Activated CD8-positive, alpha-beta T cell treated with anti-CD3 and anti-CD28 coated beads, Interleukin-2, amount 10 ng/mL, durations not matched to agents 7 days and 5 days (primary cell): ENCODE measurements at places on chromosomes 5 and 9.

DNA sequence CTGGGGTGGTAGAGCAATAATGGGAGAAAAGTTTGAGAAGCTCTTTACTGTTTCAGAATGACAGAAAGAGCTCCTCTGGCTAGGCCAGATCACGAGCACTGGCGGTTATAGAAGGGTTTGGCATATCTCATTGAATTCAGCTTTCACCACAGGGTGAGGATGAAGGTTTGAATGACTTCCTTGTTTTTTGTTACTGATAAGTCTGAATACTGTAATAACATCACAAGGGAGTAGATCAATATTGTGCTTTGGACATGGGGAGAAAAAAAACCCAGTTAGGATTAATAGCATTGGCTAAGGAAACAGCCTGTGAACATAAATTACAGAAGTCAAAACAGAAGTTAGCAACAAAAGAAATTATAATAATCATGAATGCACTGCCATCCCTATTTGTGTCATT, 9.4 kb downstream of the PHAX start:
- no peak for DNase-seq

- DNase-seq: no peak
Measured at GRCh38 chr9:76417394-76417793, 23.2 kb upstream of the RFK start.

- DNase-seq: no peak
Measured at GRCh38 chr5:1893754-1894153, 11.0 kb upstream of the IRX4 start.

DNA sequence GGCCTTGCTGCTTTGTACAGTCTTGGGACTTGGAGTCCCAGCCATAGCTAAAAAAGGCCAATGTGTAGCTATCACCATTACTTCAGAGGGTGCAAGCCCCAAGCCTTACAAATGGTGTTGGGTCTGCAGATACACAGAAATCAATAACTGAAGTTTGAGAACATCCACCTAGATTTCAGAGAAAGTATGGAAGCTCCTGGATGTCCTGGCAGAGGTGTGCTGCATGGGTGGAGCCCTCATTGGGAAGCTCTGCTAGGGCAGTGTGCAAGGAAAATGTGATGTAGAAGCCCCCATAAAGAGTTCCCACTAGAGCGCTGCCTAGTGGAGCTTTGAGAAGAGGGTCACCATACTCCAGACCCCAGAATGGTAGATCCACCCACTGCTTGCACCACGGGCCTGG, 626.7 kb upstream of the COX7C start:
- DNase-seq: no peak

DNA sequence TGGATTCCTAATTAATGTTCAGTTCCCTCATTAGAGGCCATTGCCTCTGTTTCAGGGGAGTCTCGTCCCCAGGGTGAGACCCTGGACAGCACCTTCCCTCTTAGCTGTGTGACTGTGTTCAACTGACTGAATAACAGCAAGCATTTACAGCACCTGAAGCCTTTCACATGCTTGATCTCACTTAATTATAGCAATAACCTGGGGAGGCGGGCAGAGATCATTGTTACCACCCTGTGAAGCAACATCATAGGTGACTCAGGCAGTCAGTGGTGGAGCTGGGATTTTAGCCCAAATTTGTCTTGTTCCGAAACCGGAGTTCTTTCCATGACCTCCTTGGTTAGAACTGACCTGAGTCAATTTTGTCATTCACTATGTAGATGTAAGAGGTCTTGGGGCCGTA, 105.2 kb upstream of the RAD23B start:
- DNase-seq: no peak

GRCh38 chr5:96198356-96199058, 234.5 kb downstream of the PCSK1 start:
- no peak for DNase-seq

DNA sequence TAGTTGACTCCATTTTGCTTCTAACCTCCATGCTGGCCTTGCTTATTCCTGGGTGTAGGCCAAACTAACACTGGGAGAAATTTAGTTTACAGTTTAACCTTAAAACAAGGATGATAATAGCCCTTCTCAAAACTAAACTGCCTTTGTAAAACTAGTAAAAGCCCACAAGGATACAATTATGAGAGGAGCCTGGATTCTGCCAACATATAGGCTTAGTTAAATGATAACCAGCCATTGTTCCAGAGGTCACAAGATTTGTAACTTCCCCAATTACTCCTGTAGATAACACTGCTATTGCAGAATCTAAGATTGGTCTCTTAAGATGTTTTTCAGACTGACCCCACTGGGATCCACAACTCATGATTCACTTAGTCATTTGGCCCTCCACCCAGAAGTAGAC, 2300.3 kb upstream of the C9orf72 start:
- no peak for DNase-seq

- DNase-seq: peak; percentile 76
Measured at GRCh38 chr5:138352722-138353559, 456 bp downstream of the KDM3B start.

DNA sequence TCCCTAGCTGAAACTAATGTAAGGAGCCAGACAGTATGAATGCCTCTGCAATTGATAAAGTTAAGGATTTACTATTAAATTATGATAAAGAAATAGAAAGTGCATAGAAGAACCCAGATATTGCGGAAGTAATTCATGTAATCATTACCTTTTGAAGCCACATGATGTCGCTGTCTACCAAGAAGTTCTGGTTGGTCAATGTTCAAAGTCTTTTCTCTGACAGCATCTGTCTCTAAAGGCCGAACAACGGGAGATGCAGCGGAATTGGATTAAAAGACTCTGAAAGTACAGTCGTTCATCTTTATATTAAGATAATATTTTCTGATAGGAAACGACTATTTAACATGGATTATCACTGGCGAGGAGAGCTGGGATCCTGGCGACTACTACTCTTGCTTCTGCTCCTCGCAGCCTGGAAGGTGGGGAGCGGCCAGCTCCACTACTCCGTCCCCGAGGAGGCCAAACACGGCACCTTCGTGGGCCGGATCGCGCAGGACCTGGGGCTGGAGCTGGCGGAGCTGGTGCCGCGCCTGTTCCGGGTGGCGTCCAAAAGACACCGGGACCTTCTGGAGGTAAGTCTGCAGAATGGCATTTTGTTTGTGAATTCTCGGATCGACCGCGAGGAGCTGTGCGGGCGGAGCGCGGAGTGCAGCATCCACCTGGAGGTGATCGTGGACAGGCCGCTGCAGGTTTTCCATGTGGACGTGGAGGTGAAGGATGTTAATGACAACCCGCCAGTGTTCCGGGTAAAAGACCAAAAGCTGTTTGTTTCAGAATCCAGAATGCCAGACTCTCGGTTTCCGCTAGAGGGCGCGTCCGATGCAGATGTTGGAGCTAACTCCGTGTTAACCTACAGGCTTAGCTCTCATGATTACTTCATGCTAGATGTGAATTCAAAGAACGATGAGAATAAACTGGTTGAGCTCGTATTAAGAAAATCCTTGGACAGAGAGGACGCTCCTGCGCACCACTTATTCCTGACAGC, at the start of gene PCDHA8:
Gene PCDHA8 (plus strand): TSS at position 210 of the 985 bp plus-strand sequence. CDS start 135 bp downstream, at position 345.
- DNase-seq: no peak

GRCh38 chr9:129204840-129205239, 26.8 kb upstream of the IER5L start:
- no peak for DNase-seq

DNA sequence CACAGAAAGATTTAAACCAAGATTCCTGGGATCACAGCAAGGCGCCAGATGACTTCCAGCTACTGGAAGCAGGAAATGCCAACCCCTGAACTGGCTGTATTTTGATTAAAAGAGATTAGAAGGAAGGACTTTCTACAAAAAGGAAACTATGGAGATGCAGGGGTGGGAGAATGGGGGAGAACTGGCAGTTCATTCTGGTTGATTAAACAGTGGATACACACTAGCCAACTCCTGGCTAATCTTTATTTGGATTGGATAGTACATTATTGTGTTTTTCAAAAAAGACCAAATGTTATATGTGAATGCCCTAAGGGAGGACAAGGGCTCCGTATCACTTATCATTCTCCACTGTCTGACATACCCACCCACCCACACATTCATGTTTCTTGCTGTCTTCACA, 93.2 kb downstream of the CDO1 start:
- no peak for DNase-seq

DNA sequence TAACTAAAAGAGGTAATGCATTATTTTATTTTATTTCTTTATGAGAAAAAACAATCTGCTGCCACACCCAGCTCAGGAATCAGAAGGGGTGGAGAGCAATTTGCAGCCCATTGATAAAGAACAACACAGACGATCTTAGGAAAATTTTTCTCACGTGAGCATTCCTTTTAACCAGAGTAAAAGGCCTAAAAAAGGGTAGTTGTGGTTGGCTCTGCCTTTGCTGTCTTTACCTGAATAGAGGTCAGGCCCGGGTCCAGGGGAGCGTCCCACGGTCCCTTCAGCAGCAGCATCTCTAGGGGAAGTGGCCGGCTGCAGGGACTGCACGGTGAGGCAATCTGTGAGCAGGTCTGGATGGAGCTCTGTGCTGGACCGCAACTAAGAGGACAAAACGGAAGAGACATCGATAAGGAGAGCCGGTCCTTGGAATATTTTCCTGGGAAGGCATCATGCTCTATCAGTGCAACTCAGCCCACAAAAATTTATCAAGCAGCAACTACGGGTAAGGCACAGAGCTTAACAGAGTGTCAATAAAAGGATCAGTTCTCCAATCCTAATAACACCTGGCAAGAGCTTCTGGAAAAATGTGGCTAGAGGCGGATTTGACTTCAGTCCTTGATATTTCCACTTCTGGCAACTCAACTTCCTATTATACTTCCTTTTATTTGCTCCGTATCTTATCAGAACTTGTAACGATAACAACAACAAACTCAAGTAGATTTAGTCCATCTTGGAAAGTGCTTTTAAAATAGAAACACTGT, 372.8 kb upstream of the RFX3 start:
- no peak for DNase-seq

DNA sequence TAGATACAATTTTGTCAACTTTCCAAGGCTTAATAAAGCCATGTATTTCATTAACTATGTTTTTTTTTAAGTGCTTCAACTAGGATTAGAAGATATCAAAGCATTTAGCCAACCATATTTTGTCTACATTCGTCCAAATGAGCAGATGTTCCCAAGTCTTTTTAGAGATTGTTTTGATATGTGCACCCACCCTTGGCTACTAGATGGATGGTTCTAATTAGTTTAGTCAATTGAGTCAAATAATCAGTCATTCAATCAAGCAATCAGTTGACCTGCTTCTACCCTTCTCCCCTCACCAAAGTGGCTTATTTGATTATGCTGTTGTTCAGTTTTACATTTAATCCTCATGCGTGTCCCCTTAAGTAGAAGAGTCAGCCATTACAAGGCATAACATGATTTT, 319.5 kb upstream of the TNC start:
- DNase-seq: no peak
